Ammon's horn (tissue), 1 donor: ENCODE measurements at places on chromosomes 12 and 14.
A peak's percentile ranks its signal among the peaks of the same experiment; 100 is the strongest.

DNA sequence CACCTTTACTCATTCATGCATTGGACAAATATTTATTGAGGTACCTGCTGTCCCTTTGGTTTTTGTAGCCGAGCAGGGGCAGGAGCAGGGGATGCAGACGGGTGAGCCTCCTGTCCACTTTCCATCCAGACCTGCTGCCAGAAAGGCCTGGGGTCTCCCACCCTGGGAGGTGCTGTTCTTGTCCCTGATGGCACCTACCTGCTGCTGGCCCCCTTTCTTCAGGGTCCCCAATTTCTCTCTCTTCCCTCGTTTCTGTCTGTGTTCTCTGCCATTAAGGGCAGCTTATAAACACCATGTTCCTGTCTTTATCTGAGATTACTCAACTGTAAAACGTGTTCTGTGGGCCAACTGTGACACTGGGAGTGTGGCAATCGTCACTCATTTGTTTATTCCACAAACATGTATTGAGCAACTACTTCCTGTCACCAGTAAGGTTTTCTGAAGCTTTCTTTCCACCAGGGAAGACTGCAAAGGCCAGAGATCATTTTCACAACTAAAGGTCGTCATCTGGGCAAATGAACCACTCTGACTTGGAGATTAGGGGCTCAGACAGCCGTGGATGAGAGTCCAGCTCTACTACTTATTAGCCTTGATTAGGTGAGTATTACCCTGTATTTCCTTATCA, at the start of gene HAL:
Gene HAL, minus strand, starts transcription at position 311 of the 625 bp plus-strand sequence. CDS start 434 bp downstream, outside the sequence.
- DNase-seq, result peak; percentile 33

DNA sequence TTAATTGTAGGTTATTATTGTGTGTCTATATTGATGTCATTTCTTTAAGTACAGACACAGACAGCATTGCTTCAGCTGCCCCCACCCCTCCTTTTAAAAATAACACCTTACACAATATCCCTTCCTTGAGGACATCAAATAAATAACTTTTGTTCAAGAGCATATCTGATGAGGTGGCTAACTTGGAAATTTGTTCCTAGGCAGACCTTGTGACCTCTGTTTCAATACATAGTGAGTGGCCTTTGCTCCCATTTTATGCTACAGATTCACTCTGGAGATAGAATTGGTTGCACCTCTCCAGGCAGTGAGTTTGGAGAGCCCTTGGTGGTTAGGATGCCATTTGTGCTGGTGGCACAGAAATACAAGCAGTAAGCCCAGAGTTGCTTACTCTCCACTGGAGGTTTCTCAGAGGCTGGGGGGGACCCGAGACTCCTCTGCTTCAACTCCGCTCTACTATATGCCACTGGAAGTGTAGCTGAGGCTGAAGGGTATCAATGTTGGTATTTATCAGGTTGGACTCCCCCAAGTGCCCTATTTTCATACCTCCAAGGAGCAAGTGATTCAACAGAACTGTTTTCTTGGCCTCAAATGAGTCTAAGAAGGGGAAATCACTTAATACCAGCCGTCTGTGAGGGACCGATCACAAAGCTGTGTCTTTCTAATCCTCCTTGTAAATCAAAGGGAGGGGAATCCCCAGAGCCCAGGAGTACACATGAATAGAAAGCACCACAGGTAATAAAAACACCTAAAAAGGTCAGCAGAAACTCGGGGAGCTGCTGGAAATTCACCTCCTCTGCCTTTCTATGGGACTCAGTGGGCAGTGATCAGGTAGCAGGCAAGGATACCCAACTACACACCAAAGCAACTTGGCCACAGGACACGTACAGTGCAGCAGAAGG, 463.1 kb downstream of the RAD51B start:
- no peak for DNase-seq

GRCh38 chr12:33052141-33053051, 155.8 kb upstream of the PKP2 start:
- DNase-seq, result no peak

DNA sequence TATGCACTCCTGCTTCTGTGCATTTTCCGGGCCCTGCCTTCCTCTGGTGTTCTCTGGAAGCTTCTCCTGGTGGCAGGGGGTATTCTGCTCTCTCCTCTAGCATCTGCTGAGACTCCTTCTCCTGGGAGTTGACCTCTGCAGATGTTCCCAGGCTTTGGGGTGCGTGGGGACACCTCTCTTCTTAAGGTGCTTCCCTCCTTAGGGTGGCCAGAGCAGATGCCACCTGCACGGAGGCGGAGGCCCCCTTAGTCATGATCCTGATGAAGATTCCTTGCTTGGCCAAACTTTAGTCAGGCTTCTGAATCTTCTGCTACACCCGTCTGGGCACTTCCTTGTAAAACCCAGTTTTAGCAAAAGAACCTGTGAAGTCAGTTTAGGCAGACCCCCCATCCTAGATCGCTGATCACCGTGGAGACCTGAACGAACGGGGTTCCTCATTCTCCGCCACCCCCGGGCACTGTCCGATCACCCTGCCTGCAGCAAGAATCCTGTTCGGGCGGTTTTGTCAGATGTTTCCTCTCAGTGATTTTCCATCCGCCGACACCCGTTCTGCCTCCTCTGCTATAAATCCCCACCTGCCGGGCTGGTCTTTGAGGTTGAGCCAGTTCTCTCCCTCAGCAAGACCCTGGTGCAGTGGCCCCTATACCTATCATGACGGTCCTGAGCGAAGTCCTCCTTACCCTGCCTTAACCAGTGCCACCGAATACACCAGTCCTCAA, 111.9 kb downstream of the CALM1 start:
- DNase-seq, result no peak

DNA sequence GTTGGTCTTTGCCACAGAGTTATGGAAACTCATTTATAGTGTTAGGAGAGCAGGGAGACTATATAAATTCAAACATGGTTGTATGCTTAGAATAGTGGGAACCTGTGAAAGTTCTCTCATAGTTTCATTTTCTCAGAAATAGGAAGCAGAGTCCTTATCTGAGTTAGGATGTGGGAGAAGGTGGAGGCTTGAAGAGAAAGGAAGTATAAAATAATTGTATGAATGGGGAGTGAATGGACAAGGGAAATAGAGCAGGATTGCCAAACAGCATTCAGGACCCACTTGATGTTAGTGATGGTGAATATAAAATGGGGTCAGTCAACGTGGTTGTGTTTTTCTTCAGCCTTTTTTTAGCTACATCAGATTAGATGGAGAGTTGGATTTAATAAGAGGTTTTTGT, 34.0 kb upstream of the TPH2 start:
- no peak for DNase-seq

GRCh38 chr12:31803306-31804184, 74.7 kb upstream of the AMN1 start:
- DNase-seq, result no peak
